ENCODE measurements at places on chromosomes 5 and 9.

GRCh38 chr9:109887079-109887478 lies 107.1 kb downstream of the PALM2AKAP2 start:
- no peak for DNase-seq

DNA sequence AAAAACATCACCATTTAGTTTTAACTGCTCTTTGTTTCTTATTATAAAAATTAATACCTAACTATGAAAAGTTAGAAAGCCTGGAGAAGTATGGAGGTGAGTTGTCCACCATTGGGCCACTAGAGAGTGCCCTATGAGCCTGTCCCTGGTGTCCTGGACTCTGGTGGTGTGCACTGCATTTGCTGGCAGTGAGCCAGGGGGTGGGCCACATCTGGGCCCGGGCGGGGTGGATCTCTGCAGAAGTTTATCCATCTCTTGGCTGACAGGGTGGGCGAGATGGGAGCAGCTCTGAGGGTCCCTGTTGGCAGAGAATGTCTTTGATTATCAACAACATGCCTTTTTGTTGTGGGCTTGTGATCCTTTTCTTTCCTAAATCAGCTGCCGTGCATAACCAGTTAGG lies 8.2 kb downstream of the TENT4A start:
- no peak for DNase-seq

- DNase-seq: no peak
Observed at GRCh38 chr9:73847536-73847935, 649.6 kb upstream of the RORB start.

GRCh38 chr5:112034421-112034979 lies 277.5 kb upstream of the NREP start:
- DNase-seq: no peak

- no peak for DNase-seq
Observed at GRCh38 chr5:147481376-147481775, 28.5 kb downstream of the DPYSL3 start.

GRCh38 chr5:146079695-146080373 lies 25.5 kb downstream of the PLAC8L1 start:
- DNase-seq: peak; percentile 3

DNA sequence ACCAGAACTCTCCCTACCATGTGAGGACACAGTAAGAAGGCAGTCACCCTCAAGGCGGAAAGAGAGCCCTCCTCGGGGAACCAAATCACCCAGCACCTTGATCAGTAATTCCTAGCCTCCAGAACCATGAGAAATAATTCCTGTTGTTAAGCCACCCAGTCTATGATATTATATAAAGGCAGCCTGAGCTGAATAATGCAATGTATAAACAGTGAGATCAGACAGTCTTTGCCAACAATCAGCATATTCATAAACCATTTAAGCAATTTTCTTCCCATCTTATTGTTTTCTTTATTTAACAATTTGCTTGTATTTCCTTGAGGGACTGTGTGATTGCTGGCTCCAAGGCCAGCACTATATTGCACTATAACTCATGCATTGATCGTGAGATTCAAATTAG lies 144.4 kb upstream of the DAPK1 start:
- DNase-seq: no peak

DNA sequence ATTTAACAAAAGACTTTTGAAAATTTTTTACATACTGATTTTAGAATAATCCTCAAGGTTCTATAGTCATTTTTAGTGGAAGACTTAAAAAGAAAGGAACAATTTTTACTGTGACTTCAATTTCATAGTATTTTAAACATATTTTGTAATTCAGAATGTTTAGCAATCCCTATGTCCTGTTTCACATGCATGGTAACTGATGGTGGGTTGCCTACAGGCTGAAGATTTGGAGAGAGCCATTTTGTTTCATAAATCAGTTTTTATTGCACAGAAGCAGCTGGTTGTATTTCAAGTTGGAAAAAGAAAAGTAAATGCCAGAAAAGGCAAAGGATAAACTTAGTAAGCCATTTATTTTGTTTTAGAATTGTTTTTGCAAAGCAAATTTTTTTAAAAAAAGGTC lies 24.0 kb downstream of the STARD4 start:
- DNase-seq: no peak

GRCh38 chr5:52983731-52984636 lies 5.2 kb upstream of the ITGA2 start:
- DNase-seq: no peak

- no peak for DNase-seq
Observed at GRCh38 chr9:107345327-107345726, 62.2 kb downstream of the RAD23B start.

GRCh38 chr9:112166176-112167140 lies 8.6 kb downstream of the SUSD1 start:
- DNase-seq: no peak

GRCh38 chr5:167571824-167572223 lies 719.6 kb upstream of the WWC1 start:
- no peak for DNase-seq

- DNase-seq: no peak
Observed at GRCh38 chr9:113129884-113130283, 20.9 kb upstream of the SLC31A2 start.

- DNase-seq: no peak
Observed at GRCh38 chr9:79013715-79014610, 557.8 kb upstream of the TLE4 start.

- no peak for DNase-seq
Observed at GRCh38 chr9:116809656-116810055, 122.6 kb downstream of the TRIM32 start.

DNA sequence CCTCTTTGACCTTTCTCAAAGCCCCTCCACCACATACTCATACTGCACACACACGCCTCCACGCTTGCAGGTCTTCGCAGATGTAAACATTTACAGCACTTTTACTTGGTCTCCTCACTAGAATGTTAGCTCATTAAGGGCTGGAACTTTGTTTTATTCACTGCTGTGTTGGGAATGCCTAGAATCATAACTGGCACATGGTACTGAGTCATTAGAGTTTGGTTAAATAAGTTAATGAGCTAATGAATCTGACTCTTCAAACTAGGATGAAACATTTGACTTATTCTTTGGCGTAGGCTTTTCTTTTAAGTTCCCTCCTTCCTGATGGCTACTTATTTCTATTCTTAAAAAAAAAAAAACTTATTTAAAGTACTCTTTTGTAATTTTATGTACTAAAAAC lies 28.9 kb downstream of the MAN2A1 start:
- DNase-seq: no peak

- DNase-seq: no peak
Observed at GRCh38 chr9:14396171-14396570, 82.2 kb upstream of the NFIB start.

DNA sequence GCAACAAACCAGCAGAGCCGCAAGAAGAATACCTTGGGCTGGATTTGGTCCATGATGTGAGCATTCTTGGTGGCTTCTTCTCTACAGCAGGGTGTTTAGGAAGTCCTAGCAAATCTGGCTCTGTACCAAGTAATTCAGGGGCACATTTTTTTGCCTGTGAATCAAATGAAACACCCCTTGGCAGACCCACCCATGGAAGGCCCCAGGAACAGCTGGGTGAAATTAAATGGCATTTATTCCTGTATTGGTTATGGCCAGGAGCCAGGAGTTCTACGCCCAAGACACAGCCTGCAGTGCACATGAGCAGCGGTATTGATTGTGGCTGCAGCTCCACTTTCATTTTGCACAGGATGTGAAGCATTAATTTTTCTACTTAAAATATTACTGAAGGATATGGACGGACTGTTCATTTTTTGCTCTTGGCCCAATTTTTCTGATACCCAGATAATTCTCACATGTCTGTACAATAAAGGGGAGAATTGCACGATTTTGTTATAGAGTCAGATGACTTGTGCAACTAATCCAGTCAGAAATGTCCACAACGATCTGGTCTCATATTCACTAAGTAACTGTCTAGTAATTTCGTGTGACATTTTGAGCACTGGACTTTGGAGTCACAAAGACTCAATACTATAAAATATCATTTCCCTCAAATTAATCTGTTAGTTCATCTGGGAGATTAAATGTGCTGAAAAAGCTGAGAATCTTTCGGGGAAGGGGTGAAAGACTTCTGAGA lies 120.7 kb upstream of the APC start:
- DNase-seq: no peak

DNA sequence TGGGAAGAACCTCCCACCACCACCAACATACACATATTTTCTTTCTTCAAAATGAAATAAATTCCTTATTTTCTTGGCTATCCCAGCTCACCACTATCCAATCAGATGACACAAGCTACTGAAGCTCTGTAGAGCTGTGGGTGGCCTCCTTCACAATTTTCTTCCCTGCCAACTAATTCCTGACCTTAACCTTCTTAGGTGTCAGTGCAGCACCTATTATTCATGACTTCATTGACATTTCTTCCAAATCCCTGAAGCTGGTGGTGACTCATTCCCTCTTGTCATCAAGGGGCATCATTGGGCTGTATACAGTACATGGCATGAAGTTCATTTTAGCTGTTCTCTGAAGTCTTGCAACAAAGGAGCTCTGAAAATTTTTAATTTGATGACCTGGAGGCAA lies 42.0 kb upstream of the ADRA1B start:
- DNase-seq: no peak

GRCh38 chr5:59061377-59061776 lies 478.5 kb downstream of the RAB3C start:
- no peak for DNase-seq

GRCh38 chr5:132010645-132010988 lies 841 bp downstream of the ACSL6 start:
- DNase-seq: no peak

DNA sequence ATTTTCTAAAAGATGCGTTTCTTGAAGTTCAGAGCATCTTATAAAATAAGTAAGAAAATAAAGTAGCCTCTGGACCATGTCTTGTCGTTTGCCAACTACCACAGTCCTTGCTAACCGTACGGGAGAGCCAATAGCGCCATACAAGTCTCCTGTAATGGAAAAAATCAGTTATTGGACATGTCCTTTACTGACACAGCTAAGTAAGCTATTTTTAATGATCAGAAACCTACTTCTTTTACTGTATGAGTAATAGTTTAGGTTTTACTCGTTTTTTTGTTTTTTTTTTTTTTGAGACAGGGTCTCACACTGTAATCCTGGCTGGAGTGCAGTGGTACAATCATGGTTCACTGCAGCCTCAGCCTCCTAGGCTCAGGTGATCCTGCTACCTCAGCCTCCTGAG lies 37.7 kb upstream of the RAPGEF6 start:
- no peak for DNase-seq

DNA sequence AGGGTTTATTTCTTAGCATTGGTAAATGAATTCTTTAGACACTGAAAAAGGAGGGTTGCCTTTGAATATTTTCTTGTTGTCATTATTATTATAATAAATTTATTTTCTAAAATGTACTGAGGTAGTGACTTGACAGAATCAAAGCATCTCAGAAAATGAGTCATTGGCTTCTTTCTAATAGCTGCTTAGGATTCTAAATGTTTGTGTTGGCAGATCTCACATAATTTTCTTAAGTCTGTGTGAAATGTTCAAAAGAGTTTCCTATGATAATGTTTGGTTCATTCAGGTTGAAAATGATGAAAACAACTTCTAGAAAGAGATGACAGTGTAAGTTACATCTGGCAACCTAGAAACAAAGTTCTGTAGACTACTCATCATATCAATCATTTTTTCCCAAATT lies 69.7 kb downstream of the SH3GL2 start:
- no peak for DNase-seq

DNA sequence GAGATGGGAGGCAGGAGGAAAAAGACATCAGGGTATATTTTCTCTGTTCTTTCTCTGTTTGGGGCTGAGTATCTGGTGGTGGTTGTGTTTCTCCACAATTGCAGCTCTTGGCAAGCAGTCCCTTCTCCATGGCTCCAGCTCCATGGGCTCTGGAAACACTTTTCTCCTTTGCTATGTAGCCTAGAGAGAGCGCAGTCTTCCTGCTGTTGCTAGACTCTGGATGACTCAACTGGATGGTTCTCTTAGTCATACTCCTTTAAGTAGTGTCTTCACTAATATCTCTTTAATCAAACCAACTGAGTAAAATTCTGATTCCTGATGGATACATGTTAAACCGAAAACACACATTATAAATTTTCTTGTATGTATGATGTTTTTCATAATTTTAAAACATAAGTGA lies 3.3 kb upstream of the PLGRKT start:
- no peak for DNase-seq

DNA sequence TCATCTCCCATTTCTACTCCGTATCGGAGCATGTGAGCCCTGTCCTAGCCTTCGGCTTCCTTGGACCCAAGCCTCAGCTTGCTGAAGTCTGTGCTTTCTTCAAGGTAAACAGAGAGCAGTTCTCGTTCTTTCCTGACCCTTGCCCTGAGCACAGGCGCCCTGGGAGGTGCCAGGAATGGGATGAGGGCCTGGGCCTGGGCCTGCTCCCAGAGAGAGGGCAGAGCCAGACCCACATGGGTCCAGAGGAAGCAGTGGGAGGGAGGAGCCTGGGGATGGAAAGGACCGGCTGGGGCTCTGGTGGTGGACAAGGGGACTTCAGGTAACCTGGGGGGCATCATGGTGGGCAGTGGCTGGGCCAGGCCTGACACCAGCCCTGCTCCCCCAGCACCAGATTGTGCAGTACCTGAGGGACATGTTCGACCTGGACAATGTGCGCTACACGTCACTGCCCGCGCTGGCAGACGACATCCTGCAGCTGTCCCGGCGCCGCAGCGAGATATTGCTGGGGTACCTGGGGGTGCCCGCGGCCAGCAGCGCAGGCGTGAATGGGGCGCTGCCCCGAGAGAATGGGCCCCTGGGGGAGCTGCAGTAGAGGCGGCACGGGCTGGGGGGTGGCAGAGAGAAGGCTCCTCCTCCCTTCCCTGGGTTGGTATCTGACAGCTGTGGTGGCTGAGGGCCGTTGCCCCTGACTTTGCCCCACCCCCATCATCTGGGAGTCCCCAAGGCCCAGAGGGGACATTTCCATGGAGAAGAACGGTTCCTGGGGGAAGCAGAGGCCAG lies 10.9 kb upstream of the DOLPP1 start:
- no peak for DNase-seq
